ENCODE measurements at places on chromosomes 6 and 20.

- no peak for DNase-seq
Observed at GRCh38 chr6:132382630-132383175, 18.6 kb downstream of the MOXD1 start.

GRCh38 chr20:61762886-61763739 lies 302.6 kb downstream of the TAF4 start:
- DNase-seq: no peak

GRCh38 chr6:42819803-42820511 lies 38.1 kb downstream of the BICRAL start:
- DNase-seq: no peak

DNA sequence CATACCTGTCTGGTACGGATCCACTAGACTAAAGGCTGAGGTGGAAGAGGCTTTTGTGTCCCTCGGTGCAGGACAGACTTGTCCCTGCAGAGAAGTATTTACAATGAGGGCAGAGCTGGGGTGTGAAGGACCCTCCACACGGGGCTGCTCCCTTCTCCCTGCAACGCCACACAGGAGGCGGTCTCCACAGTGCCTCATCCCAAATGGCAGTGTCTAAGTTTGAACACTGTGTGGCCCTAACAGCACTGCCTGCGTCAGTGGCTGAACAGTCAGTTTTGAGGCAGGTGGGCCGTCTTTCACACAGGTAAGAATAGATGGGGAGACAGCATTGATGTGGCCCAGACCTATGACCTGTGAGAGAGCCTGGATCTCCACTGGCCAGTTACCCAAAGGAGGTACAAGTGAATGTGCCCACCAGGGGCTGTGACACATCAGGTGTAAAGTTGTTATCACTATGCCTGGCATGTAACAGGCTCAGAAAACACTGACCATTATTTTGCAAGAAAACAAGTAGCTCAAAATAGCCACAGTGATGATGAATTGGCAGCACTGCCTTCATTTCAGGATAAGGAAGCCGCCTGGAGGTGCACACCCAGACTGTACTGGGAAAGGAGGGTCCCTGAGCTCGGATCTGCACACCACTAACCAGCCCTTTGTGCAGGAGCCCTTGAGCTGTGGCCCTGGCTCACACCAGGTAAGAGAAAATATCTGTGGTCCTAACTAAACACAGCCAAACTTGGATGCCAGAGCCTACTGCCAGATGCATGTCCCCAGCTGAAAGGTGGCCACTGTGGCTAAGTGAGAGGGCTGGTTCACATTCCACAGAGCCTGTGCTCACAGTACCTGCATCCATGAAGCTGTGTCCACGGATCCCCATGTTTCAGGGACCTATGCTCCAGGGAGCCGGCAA lies 246.7 kb downstream of the DLL1 start:
- no peak for DNase-seq

DNA sequence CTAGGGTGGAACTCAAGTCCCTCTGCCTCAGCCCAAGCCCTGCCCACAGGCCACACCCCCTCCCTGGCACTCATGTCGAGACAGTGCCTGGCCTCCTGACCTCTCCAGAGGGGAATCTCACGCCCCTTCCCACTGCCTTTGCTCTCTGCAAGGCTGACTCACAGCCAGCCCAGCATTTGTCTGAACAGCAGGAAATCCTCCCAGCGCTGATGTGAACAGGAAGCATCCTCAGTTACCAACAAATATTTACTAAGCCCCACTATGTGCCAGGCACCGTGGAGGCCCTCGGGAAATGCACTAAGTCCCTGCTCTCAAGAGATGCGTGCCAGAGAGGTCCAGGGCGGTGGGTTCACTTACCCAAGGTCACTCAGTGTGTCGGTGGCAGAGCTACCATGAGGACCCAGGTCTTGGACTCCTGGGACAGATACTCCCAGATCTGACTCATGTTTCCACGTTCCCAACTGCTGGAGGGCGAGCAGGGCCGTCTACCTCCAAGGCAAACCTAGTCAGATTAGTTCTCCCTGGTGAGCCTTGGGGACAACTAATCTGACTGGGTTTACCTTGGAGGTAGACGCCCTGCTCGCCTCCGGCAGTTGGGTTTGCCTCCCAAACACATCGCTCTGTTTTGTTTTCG lies 7.8 kb downstream of the ADA start:
- no peak for DNase-seq

- DNase-seq: no peak
Observed at GRCh38 chr6:126030045-126030444, 43.7 kb downstream of the TRMT11 start.
